ENCODE measurements at places on chromosomes 11 and 22. TPM values are rescaled to one million over a fixed set of nuclear protein-coding genes. Genes with fewer than 3 reads are reported as not detected.

The SLC6A5 gene
- total RNA-seq = not detected

The RIN1 gene
- 33.5 TPM for total RNA-seq

The KDM4D gene
- total RNA-seq = 0.56 TPM

The ROBO4 gene
- 1.1 TPM for total RNA-seq

The OR8K5 gene
- not detected for total RNA-seq

The CD248 gene
- 40.3 TPM for total RNA-seq

The TMPRSS6 gene
- not detected for total RNA-seq

The LARGE2 gene
- not detected for total RNA-seq

The SBF2 gene
- 56.4 TPM for total RNA-seq

The B3GAT1 gene
- under 0.01 TPM for total RNA-seq

The TRIM49B gene
- not detected for total RNA-seq

The RFPL1 gene
- not detected for total RNA-seq

The PYGM gene
- 6.8 TPM for total RNA-seq

The CRYBA4 gene
- total RNA-seq = not detected

The OR4X2 gene
- not detected for total RNA-seq

The ZP1 gene
- 4.2 TPM for total RNA-seq

The LMF2 gene
- total RNA-seq = 30.7 TPM

The NAT10 gene
- 14.4 TPM for total RNA-seq

The HSPA8 gene
- 1,646 TPM for total RNA-seq

The OSM gene
- total RNA-seq = not detected

The SMIM38 gene
- total RNA-seq = 0.85 TPM

The ARHGAP20 gene
- 2.3 TPM for total RNA-seq

The LDHAL6A gene
- total RNA-seq = not detected

The DKK3 gene
- 345 TPM for total RNA-seq

The MYBPC3 gene
- total RNA-seq = not detected

The CALCA gene
- not detected for total RNA-seq

The IGSF9B gene
- under 0.01 TPM for total RNA-seq

The ARHGAP1 gene
- 33.3 TPM for total RNA-seq

The SEPTIN3 gene
- not detected for total RNA-seq

The PRRG4 gene
- under 0.01 TPM for total RNA-seq

The MMP27 gene
- not detected for total RNA-seq

The HEPN1 gene
- total RNA-seq = not detected

All from regular cardiac myocyte (primary cell).